ENCODE measurements at places on chromosomes 13 and 19.

- no peak for DNase-seq
Observed at GRCh38 chr13:35782793-35783192, 306.3 kb upstream of the MAB21L1 start.

DNA sequence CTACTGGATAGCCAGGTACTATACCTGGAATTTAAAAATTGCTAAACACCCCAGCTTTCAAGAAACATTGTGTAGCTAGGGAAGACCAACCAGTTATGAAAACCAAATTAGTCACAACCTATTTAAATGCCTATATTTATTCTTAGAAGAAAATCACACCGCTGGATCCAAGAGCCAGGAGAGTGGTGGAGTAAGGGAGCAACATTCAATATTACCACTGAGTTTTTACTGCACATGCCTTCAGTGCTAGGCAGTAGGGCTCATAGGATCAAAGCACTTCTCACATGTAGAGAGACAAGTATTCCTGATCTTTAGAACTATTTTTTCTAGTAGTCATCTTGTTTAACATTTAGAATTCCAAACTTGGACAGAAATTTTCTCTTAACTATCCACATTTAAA lies 11.2 kb downstream of the ITM2B start:
- no peak for DNase-seq

DNA sequence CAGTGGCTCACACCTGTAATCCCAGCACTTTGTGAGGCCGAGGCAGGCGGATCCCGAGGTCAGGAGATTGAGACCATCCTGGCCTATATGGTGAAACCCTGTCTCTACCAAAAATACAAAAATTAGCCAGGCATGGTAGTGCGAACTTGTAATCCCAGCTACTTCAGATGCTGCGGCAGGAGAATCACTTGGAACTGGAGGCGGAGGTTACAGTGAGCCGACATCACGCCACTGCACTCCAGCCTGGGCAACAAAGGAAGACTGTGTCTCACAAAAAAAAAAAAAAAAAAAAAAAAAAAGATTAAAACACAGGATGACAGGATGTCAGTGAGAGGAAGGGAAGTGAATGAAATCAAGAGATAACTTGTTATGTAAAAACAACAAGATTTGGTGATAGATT lies 1158.5 kb downstream of the PCDH9 start:
- no peak for DNase-seq

- peak; percentile 80 for DNase-seq
Observed at GRCh38 chr13:113837560-113838355, 26.1 kb downstream of the GAS6 start.

DNA sequence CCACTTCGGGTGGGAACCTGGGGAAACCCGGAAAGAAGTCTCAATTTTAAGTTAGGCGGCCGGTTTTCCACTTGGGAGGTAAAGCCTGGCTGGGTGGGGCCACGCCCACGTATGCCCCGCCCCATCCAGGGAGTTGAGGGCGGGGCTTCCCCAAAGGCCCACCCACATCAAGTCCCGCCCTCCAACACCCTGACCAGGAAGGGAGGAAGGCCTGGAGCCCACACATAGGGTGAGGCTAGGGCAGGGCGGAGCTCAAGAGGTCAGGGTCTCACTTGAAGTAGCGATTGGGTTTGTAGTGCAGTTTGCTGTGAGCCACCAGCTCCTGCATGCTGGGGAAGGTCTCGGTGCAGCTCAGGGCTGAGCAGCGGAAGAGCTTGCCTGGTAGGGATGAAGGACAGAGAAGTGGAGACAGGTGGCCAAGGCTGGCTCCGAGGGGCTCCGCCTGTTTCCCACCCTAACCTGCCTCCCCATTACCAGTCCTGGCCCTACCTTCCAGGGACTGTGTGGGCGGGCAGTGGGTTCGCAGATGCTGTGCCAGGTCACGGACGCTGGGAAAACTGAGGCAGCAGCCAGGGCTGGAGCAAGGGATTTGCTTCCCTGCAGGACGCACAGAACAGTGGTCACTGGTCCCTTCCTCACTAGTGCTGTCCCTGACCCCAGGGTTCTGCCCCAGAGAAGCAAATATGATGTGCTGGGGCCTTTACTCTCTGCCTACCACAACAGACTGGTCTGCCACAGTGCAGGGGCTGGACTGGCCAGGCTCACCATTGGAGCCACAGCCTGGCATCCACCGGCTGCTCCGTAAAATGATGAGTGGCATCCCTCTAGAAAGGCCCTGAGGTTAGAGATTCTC lies 1.6 kb downstream of the ZNF414 start:
- DNase-seq, result no peak

- DNase-seq, result no peak
Observed at GRCh38 chr19:33826521-33826920, 29.9 kb downstream of the KCTD15 start.

- no peak for DNase-seq
Observed at GRCh38 chr13:28490061-28490460, 4.9 kb downstream of the FLT1 start.

GRCh38 chr13:32889986-32890565 lies 126.1 kb upstream of the KL start:
- no peak for DNase-seq

DNA sequence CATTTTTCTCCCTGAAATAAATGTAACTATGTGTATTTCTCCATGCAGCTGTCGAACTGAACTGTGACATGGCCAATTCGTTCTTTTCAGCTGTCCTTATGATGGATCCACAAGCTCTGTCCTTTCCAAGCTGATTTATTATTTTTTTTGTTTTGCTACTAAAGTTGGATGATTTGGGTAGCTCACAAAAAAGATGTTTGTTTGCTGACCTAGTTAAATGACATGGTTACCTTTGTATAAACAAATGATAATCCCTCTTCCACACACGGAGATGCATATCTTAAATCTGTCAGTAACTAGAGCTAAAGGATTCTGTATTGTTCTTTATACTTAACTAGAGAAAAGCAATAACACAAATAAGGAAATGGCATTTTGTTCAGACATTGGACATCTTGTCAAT lies 884.3 kb upstream of the PCDH20 start:
- DNase-seq, result no peak

DNA sequence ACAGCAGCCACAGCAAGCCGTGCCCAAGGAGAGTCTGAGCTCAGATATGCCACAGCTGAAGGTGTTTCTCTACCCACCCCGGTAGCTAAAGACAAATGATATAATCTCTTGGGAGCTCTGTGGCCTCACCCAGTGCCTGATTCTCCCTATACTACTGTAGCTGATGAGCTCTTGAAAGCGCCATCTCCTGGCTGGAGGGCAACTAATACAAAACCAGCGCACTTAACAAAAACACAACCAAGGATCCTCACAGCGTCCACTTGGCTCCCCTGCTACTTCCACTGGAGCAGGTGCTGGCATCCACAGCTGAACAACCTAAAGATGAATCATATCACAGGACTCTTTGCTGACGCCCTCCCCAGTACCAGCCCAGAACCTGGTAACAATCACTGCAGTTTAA lies 1212.0 kb downstream of the PCDH17 start:
- no peak for DNase-seq

DNA sequence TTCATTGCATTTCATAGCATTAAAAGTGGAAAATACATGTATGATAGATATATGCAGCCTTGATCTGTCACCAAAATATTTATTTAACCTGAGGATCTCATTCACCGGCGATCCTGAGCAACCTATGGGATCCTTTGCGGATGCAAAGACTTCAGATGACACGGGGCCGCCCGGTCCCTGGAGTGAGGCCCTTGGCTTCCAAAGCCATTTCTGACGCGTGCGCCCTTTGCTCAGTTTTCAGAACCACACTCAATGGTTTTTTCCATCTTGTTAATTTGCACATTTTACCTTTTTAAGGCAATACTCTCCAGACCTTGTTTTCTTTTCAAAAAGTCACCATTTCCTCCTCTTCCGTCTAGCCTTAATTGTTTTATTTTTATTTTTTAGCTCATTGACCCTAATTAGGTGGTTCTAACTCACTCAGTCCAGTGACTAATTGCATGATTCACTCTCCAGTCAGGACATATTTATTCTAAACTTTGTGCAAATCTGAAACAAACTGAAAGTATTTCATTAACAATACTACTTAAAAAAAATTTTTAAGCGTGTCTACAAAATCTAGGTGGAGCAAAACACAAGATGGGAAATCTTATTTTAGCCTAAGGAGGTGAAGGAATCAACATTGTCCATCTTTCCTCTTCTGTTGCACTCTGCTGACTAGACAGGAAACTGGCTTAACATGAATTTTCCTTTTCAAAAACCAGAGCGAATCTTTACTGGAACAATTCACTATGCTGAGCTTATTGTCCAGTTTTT lies 47.9 kb downstream of the COL4A1 start:
- DNase-seq, result no peak

GRCh38 chr19:7637374-7638256 lies 705 bp downstream of the STXBP2 start:
- DNase-seq, result no peak

- no peak for DNase-seq
Observed at GRCh38 chr19:14072535-14073260, at the start of gene MISP3. MISP3 (plus strand) TSS chr19:14072786; CDS start chr19:14073310, 524 bp downstream.

GRCh38 chr19:57241176-57241575 lies 744 bp downstream of the ZNF805 start:
- DNase-seq, result peak; percentile 0

DNA sequence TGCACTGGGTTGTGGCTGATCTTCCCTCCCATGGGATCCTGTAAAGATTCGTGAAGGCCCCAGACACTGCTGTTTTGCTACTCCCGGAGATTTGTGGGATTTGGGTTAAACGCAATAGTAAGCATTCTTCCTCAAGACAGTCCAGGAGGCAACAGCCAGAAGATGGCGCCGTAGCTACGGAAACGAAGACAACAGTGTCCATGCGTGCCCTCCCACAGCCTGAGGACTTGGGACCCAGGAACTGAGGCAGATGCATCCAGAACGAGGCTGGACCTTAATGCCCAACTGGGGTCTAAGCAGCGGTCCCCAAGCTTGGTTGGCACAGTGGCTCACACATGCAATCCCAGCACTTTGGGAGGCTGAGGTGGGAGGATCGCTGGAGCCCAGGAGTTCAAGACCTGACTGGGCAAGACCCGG lies 57.6 kb upstream of the ZNF507 start:
- peak; percentile 66 for DNase-seq

GRCh38 chr13:72643311-72643989 lies 84.0 kb downstream of the MZT1 start:
- peak; percentile 11 for DNase-seq

GRCh38 chr13:99056381-99057014 lies 78.6 kb upstream of the DOCK9 start:
- no peak for DNase-seq

DNA sequence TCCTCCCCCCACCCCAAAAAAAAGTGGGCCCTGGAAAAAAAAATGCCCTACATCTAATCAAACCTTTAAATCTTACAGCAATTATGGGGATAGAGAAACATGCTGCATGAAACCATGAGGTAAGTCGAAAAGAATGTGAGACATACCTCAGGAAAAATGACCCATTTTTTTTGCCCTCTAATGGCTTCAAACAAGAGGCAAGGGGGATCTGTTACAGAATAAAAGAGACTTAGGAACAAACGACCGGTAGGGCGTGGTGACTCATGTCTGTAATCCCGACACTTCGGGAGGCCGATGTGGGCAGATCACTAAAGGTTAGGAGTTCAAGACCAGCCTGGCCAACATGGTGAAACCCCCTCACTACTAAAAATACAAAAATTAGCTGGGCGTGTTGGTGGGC lies 8.4 kb downstream of the RGL3 start:
- peak; percentile 46 for DNase-seq

DNA sequence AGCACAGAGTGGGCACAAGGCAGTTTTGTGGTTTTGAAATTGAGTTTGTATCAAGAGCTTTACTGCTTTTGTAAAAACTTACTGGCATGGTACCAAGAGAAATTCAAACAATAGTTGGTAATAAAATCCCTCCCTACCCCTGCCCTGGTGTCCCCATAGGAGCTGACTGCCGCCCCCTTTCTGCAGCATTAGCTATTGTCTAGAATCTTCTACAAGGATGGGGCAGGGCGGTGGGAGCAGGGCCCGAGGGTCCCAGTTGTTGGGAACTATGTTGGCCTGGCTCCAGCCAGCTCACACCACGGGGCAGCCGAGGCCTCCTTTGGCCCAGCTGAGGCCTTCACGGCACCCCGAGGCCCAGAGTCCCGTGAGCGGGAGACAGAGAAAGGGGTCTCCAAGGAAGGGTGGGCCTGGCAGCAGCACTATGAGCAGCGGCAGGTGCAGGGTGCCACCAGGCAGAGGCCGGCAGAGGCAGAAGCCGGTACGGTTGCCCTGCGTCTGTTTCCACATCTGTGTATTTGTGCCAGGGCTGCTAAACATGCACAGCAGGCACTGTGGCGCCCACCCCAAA lies 57.9 kb downstream of the KDM4B start:
- no peak for DNase-seq

DNA sequence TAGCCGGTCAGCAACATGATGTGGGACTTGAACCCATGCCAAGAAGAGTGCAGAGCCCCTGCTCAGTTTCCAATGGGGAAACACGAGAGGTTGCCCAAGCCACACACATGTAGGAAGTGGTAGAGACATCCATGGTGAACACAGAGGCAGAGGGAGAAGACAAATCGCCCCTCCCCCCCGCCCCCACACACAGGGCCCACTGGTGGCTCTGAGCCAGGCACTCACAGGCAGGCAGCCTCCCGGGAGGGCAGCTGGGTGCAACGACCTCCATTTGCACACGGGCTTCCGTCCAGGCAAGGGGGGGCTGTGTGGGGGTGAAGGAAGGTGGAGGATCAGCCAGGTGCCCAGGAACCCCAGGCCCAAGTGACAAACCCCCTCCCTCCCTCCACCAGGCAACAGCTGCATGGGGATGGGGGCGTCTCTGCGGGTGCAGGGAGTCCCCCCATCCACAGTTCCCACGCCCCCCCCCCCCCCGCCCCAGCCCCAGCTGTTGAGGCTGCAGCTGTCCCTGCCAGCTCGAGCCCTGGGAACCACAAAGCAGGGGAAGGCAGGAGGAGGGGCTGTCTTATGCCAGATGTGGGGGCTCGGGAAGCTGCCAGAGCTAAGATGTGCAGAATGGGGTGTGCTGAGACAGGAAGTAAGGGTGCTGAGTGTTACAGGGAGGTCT lies 3.4 kb downstream of the NOTCH3 start:
- DNase-seq, result no peak

- DNase-seq, result no peak
Observed at GRCh38 chr19:4452230-4452990, 5.2 kb downstream of the UBXN6 start.

DNA sequence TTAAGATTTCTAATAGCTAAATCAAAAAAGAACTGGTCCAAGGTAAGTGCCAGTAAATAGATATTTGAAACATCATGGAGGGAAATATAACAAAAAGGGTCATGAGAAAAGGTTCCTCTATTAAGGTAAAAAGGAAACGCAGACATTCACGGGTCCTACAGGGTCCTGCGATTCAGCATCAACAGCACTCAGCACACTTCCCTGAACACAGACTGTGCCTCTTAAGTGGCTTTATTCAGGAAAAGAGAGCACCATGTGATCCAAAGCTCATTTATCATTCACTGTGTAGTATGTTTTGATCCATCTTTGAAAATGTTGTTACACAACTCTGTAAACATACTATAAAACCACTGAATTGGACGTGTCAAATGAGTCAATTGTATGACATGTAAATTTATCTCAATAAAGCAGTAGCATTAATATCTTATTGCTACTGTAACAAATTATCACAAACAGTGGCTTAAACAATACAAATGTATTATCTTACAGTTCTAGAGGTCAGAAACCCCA lies 33.7 kb downstream of the CRYL1 start:
- DNase-seq, result no peak

- DNase-seq, result no peak
Observed at GRCh38 chr19:6108721-6109633, 1.3 kb downstream of the RFX2 start.
